ENCODE measurements at places on chromosomes 3 and 15.

DNA sequence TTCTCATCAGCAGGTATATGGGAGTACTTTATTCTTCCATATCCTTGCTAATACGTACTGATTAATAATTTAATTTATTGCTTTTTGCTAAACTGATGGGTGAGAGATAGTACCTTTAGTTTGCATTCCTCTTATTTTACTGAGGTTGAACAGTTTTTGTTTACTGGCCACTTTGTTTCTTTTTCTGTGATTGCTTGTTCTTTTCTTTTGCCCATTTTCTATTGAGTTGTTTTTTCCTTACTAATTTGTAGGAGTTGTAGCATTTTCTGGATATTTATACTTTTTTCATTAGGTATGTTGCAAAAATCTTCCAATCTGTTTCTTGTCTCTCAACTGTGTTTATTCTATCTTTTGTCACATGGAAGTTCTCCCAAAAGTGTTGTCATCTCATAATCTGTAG lies 4.8 kb downstream of the PDCD6IP start:
- no peak for DNase-seq

- no peak for DNase-seq
These were observed 8.6 kb upstream of the CTNNB1 start for GRCh38 chr3:41190509-41191284.

DNA sequence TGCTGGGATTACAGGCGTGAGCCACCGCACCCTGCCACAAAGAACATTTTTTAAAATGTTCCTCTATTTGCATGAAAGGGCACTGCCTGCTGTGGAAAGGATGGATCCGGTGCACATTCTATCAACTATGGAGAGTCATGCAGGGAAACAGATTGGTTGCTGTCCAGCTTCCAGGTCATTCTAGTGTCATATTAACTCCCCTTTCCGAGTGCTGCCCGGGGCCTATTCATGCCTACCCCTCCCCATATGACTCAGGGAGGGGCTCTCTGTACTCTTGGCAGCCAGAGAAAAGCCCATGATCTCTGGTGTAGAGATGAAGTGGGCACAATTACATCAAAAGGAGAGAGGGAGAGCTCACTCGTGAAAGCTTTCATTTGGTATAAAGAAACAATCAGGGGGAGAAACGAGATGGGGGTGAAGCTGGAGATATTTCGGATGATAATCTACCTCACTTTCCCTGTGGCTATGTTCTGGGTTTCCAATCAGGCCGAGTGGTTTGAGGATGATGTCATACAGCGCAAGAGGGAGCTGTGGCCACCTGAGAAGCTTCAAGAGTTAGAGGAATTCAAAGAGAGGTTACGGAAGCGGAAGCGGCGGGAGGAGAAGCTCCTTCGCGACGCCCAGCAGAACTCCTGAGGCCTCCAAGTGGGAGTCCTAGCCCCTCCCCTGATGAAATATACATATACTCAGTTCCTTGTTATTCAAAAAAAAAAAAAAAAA lies 16.1 kb upstream of the AHSG start:
- no peak for DNase-seq

DNA sequence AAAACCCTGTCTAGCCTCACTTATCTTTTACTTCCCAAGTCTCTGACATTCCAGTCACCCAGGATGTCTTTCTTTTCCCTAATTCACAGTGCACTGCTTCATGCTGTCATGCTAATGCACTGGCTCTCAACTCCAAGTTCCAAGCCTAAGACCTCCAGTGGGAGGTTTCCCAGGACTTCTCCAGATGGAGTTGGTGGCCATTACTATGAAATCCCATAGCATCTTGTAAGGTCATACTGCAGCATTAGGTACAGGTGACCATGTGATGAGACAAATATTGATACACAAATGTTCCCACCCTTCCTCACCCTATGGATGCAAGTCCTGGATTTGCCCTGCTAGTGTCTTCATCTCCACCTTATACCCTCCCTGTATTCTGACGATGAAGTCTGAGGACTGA lies 138.6 kb upstream of the PRICKLE2 start:
- DNase-seq: no peak

DNA sequence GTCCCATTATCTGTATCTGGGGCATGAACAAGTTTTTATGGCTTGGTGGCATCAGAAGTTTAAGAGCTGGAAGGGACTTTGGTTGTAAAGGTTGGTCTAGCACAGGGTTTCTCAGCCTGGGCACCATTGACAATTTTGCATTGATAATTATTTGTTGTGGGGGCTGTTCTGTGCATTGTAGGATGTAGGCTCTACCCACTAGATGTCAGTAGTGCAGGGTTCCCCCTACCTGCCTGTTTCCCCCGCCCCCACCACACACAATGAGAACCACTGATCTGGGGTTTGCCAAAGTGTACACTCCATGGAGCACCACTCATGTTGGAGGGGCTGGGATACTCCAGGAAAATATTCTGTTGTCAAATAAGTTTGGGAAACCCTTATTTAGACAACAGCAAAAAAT lies 42.7 kb downstream of the PLCL2 start:
- no peak for DNase-seq

- peak; percentile 99 for DNase-seq
These were observed at the start of gene EDEM1 for GRCh38 chr3:5187156-5187919. EDEM1 (plus strand) TSS chr3:5187707; CDS start chr3:5187806, 99 bp downstream.

DNA sequence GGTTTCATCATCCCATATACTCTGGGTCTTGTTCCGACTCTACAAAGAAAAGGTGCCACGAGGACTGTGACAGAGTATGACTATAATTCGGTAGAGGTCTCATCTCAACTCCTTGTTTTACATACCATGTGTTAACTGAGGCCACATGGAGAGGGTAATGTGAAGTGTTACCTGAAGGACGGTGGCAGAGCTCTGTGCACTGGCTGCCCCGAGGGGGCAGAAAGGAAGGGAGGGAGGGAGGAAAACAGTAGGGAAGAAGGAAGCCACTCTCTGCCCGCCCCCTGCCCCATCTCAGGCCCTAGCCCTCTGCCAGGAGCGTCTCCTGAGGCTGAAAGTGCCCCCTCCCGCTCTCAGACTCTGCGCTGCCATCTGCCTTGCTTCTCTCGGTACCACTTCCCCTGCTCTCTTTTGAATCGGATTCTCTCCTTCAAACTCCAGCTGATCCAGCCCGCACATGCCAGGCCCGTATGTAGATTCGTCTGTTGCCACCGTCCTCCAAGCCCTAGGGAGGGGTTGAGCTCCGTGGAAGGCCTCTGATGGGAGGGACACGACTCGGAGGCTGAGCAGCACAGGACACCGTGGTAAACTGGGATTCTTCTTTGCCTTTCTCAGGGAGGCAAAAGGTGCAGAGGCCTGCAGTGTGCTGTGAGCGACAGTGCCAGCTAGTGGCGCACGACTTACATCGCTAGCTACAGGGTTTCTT lies 70.5 kb upstream of the ATP10A start:
- DNase-seq: peak; percentile 74

DNA sequence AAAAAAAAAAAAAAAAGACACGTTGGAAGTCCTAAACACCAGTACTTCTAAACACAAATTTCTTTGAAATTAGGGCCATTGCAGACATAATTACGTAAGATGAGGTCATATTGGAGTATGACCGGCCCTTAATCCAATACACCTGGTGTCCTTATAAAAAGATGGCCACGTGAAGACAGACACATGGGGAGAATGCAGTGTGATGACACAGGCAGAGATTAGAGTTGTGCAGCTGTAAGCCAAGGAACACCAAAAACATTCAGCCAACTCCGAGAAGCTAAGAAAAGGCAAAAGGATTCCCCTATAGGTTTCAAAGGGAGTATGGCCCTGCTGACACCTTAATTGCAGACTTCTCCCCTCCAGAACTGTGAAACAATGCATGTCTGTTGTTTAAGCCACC lies 379.0 kb upstream of the PDZRN3 start:
- no peak for DNase-seq

DNA sequence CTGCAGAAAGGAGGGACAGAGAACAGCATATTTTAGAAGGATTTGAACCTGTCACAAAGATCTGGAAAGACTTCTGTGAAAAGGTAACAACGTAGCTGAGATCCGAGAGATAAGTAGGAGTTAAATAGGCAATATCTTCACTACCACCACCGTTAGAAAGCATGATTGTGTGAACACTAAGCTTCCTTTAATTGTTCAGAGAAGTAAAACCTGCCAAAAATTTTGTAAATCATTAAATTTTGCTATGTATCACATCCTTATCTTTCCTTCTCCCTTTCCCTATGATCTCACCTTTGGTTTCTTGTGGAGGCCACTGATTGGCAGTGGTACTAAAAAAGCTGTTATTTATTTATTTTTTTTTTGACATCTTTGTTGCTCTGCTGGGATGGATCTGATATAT lies 346.9 kb downstream of the NLGN1 start:
- no peak for DNase-seq

DNA sequence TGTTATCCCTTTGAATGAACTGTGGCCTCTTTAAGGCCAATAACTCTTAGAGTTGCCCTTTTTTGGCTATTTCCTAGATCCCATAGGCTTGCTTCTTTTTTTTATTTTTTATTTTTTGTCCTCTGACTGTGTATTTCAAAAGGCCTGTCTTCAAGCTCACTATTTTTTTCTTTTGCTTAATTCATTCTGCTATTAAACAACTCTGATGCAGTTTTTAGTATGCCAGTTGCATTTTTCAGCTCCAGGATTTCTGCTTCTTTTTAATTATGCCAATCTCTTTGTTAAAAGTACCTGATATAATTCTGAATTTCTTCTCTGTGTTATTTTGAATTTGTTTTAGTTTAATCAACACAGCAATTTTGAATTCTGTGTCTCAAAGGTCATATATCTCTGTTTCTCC lies 912.1 kb downstream of the PLOD2 start:
- DNase-seq: no peak

DNA sequence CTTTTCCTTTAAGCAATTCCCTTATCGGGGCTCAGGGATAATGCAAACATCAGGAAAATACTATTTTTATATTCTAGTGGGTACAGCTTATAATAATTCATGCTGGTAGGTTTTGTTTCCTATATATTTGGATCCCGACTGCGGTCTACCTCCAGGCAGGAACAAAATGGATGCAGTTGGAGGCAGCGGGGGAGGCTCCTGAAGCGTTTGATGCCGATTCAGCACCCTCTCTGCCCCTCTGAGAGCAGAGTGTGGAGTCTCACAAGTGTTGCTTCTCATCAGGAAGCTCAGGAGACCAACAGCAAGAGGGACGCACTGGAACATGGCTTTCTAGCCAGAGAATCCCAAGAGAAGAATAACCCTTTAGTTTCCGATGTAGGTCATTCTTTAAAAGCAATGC lies 104.9 kb downstream of the RORA start:
- no peak for DNase-seq

DNA sequence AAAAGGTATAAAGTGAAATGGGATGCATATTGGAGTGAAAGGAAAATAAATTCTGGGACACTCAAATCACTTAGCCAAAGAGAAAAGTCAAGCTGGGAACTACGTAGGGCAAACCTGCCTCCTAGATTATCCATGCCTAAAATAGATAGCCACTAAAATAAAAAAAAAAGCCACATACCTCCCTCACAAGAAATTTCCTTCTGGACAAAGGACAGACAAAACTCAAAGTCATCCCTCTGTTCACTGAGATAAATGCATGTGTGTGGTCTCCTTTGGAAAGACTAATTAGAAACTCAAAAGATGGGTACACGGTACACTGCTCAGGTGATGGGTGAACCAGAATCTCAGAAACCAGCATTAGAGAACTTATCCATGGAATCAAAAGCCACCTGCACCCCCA lies 65.2 kb upstream of the MME start:
- DNase-seq: no peak

DNA sequence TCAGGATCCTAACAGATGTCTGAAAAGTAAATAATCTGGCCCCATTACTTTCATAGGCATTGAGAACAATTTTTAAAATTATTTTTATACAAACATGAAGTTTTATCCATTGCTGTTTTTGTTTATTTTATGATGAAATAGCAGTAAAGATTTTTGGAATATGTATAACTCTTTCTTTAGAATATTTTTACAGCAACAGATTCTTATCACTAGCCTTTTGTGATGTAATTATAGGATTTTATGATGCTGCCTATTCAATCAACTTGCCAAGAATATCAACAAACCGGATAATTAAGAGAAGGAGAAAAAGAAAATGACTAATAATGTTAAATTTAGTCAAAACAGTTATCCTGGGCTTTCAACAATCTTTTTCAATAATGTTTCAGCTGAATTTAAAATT lies 386.3 kb downstream of the ZIC1 start:
- DNase-seq: no peak

DNA sequence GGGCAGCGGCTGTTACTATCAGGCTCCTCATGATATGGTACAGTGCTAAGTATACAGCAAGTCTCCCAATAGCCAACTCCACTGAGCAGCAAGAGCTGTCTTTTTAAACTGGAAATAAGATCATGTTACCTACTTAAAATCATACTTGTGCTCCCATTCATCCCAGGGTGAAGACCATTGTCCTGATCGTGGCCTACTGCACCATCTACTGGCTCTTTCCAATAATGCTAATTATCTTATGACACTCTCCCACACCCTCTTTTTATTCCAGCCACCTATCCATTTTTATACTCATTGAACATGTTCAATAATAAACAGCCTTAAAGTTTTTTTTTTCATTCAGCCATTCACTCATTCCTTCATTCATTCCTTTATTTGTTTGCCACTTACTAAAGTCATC lies 117.7 kb downstream of the GBE1 start:
- DNase-seq: no peak

DNA sequence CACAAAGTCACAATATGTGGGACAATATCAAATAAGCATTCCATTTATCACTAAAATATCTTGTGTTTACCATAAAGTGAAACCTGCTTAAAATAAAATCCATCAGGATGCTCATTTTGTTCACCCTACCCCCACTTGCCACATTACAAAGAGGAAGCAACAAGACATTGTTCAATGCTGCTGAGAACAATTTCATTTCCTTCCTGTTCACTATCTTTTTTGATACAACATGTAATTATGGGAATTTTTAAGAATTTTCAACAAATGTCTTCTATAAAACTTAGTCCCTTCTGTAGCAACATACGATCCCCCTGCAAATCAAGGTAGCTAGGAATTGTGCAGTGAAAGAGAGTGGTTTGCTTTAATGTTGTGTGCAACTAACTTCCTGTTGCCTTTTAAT lies 34.9 kb upstream of the GPR160 start:
- DNase-seq: no peak

DNA sequence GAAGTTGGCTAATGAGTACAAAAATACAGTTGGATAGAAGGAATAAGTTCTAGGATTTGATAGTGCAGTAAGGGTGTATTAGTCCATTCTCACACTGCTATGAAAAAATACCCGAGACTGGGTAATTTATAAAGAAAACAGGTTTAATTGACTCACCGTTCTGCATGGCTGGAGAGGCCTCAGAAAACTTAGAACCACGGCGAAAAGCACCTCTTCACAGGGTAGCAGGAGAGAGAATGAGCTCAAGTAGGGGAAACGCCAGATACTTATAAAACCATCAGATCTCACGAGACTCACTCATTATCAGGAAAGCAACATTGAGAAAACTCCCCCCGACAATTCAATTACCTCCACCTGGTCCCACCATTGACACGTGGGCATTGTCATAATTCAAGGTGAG lies 483.3 kb downstream of the TUSC7 start:
- no peak for DNase-seq

DNA sequence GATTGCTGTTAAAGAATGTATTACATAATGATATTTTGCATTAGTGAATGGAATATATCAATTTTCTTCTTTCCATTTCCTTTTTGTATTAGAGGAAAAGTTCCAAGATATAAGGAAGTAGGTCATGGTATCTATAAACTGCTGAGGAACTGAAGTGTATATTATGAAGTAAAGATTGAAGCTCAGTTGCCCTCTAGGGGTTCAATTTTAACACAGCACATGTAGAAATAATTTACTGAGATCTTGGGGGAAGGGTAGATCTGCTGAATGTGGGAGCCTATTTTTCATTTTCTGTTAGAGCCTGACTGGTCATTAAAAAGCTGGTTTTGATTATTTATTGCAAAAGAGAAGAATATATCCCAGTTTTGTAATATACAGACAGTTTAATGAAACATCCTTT lies 45.2 kb downstream of the CMC1 start:
- no peak for DNase-seq

- DNase-seq: no peak
These were observed 83.6 kb upstream of the XCR1 start for GRCh38 chr3:46110701-46111493.
